ENCODE measurements at places on chromosomes 16 and 17.
A peak's percentile ranks its signal among the peaks of the same experiment; 100 is the strongest.

DNA sequence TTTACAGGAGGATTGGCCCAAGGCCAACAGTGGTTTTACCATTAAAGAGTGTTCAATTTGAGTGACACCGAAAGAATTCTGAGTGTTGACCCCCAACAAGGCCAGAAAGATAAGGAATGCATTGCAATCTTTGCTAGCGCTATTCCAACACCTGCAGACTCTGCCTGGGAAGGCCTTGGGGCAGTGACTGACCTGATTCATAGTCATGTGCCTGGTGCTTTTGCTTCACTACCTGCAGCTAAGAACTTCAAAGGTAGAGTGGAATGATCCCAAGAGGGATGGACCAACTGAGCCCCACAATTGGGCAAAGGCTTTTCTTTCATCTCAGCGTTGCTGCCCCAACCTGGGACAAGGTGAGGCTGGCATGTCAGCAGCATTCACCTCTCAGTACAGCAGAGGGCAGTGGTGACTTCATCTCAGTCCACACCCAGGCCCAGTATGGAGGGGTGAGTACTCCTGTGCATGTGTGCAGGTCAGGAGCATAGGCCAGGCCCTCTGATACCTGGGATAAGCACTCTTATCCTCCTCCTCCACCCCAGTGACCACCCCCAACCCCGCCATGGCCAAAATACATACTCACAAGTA lies 149.6 kb upstream of the GNAO1 start:
- DNase-seq = no peak

DNA sequence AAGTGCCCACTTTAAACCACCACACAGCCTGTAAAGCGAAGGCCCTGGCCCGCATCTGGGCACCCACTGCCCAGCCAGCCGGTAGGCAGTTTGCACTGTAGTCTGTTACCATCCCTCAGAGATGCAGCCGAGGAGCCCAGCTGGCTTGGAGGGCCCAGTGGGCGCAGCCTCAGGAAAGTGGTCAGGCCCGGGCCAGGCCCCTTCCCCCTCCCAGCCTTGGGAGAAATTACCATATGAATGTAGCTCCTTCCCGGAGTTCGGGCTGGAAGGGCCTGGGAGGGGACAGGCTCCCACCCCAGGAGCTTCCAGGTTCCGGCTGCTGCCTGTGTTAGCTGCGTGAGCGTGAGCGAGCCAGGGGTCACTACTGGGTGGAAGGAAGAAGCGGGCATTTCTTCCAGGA lies 325.4 kb downstream of the SEC14L1 start:
- DNase-seq = no peak

- DNase-seq = no peak
These were observed at the start of gene PRM3 for GRCh38 chr16:11272921-11273720. Gene PRM3 (minus strand): TSS chr16:11273629. CDS start chr16:11273595, 34 bp downstream.

DNA sequence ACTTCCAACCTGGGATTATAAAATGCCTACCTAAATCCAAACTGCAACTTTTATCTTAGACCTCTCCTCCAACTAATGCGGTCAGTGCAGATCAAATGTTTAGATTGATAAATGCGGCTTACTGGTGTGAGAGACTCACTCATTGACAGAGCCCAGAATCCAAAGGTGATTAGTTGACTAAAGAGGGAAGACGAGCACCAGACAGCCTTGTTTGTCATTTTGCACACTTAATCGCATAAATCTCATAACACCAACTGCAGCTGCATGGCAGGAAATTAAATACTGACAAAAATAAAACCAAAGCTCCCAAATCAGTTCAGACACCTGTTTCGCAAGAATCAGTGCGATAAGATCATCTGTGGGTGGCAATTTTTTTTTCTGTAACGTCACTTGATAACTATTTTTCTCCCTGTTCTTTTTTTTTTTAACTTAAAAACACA lies 35.9 kb downstream of the NACA2 start:
- DNase-seq = no peak

DNA sequence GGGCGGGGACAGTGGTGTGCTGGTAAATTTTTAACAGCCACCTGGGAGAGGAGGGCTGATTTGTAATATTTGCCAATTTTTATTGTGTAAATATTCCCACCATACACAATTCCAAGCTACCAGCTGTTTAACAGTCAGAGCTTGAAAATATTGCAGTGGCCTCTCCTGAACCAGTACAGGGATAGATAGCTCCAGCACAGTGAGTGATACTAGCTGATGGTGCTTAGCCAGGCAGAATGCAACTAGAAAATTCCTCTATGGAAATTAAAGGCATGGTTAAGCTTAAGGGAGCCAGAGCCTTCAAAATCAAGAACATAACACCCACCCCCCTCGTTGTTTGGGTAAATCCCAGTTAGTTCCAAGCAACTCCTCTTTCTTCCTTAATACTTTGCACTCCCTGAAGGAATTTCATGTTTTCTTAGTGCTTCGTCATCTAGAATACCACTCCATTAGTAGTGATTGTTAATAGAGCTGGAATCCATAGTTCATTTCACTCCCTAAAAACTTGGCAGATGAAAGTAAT lies 96.6 kb downstream of the CYB561 start:
- DNase-seq = no peak

DNA sequence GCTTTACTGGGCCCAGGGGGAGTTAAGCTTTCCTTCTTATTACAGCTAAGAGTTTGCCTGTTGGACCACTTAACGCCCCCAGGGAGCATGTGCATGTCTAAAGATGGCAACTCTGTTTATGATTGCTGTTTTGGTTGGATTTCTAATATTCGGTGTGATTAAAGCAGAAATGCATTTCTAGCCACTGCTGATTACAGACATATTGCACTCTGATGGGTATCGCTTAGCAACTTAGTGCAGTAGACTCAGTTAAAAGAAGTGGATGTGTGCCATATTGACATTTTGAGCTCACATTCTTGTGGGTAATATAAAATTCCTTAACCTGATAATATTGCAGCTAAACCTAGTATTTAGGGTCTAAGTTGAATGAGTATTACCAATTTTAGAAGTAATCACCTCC lies 4.2 kb downstream of the NF1 start:
- DNase-seq = no peak

DNA sequence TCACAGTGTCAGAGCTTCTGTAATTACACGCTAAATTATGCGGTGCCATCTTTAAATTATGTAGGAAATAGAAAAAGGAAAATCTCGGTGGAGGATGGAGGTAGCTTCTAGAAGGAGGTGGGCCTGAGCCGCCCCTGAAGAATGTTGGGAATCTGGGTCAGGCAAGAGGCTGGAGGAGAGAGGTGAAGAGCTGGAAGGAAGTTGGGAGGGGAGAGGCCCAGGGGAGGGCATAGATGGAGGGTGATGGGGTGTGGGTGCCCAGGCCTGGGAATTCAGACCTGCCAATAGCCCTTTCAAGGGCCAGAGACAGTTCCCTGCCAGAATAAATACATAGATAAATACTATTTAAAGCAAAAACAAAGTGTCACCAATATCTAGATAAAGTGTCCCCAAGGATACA lies 415.0 kb upstream of the HSBP1 start:
- no peak for DNase-seq

DNA sequence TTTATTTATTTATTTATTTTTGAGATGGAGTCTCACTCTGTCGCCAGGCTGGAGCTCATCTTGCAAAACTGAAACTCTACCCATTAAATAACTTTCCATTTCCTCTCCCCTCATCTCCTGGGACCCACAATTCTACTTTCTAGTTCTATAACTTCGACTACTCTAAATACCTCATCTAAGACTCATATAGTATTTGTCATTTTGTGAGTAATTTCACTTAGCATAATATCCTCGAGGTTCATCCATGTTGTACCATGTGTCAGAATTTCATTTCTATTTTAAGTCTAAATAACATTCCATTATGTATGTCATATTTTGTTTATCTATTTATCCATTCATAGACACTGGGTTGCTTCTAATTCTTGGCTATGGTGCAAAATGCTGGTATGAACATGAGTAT lies 5.1 kb upstream of the NT5M start:
- DNase-seq = no peak

DNA sequence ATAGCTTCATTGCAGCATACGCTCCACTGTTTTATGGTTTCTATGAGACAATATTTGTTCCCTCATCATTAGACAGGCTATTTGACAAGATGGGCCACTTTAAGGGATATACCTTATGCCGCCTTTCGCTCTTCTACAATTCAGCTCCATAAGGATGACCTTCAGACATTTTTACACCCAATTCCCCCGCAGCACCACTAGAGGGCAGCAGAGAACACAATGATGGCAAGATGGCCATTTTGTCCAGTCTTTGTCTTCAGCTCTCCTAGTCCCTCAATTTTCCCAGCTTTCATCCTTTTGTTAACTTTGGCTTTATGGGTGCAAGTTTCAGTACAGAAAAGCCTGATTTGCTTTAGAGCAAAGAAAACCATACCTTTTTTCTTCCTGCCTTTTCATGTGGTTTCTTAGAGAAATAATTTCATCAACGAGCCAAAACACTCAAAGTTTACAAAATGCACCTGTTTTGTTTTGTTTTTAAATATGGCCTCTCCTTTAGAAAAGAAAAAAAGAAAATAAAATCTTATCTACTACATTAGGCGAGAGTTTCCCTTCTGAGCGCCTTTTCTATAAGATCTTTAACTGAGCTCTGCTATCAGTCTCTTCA lies 355.3 kb downstream of the TOX3 start:
- DNase-seq = peak; percentile 27

DNA sequence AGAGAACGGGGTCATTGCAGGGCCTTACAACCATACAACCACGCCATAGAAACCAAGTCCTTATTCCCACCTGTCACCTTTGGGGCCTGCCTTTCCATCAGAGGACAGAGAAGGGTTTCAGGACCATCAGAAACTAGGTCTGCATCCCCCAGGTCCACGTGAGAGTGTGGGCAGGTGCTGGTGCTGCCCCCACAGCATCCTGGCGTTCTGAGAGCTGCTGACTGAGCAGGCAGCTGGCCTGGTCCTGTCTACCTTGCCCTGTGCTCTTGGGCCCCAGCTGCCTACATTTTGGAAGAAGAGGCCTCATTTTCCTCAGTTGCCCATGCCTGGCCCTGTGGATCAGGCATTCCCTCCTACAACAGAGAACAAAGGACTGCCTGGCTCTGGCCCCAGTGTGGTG lies 21.6 kb downstream of the ZNF276 start:
- no peak for DNase-seq

DNA sequence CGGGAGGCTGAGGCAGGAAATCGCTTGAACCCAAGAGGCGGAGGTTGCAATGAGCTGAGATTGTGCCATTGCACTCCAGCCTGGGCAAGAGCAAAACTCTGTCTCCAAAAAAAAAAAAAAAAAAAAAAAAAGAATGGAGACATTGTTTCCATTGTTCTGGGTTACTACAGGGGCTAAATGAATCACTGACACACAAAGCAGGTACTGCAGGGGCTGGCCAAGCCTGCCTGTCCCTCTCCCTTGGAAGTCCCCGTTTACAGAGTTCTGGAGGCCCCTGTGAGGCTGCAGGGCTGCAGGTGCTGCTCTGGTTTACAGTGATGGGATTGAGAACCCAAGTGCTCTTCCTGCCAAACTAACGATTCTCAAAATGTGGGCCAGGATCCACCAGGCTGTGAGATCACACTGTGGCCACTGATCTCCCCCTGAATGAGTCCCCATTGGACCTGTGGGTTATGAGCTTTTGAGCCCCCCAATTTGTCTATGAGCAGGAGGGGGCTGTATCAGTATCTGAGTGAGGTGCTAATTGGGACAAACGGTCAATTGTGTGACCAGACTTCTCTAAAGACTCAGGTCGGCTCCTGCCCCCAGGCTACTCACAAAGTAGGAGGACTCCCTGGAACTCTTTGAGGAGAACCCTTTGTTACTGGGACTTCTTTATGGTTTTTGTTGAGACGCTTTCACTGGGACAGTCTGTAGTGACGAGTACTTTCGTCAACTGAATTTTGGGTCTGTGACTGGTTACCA lies 39.0 kb downstream of the DNAH17 start:
- DNase-seq = no peak

DNA sequence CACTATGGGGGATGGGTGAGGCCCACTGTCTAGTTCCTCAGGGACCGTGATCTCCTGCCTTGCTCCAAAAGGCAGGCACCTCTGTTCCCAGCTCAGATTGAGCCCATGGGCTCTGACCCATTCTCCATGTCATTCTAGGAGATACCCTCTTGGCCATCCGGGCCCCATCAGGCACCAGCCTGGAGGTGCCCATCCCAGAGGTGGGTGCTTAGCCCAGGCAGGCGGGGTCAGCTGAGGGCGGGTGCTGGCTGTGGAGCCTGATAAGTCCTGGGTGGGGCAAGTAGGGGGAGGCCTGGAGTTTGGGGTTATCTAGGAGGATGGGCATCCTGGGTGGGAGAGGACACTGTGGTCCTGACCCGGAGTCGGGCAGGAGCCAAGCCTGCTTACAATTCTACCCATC lies 2.3 kb downstream of the E2F4 start:
- DNase-seq = no peak

- DNase-seq = no peak
These were observed 435.0 kb downstream of the MAF start for GRCh38 chr16:79165506-79165905.

GRCh38 chr16:23579371-23579770 lies 16.7 kb downstream of the NDUFAB1 start:
- DNase-seq = no peak

DNA sequence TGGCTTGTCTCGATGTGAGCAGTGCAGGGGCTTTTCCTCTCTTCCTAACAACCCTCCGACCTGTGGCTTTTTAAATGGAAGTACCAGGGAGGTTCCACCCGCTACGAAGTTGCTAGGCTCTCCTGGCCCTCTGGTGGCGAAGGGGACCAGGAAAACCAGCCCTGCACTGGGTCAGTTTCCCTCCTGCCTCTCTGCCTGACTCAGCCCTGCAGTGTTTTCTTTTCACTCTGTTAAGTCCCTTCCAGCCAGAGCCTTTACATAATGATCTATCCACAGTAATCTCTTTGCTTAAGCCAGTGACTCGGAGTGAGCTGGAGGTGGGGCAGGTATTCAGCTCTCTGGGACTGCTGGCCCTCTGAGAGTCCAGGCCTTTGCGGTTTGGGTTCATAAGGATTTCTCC lies 331.3 kb upstream of the EEF2KMT start:
- DNase-seq = no peak

GRCh38 chr16:57621521-57622271 lies 6.7 kb upstream of the ADGRG1 start:
- no peak for DNase-seq

- DNase-seq = no peak
These were observed 275.0 kb upstream of the DYNLRB2 start for GRCh38 chr16:80265624-80266306.

DNA sequence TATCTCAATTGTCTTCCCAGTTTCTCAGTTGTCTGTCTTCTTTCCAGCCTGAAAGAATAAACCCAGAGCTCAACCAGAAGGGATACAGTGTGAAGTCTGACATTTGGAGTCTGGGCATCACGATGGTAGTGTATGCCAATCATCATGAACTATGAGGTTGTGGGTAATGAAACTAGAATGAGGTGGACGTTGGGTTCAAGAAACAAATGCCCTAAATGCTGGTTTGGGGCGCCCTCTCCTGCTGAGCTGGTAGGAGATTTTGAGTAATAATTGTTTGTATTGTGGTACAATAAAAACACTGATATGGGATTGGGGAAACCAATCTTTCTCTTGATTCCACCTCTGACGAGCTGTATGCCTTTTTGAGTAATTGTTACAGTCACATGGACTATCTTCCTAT lies 110.4 kb downstream of the MAP2K6 start:
- no peak for DNase-seq

DNA sequence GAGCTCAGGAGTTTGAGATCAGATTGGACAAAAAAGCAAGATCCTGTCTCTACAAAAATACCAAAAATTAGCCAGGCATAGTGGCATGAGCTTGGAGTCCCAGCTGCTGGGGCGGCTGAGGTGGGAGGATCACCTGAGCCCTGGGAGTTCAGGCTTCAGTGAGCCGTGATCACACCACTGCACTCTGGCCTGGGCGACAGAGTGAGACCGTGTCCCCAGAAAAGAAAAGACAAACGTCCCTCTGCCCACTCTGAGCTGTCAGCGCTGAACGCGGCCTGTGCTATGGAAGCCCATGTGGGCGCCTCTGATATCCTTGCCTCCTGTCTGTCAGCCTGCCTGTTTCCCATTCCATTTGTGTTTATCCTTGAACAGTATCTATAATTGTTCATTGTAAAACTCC lies 50.7 kb downstream of the FOXK2 start:
- DNase-seq = no peak

Data from non-pigmented ciliary epithelial cell (primary cell).